ENCODE measurements at places on chromosomes 11 and 22.
A peak's percentile ranks its signal among the peaks of the same experiment; 100 is the strongest.

- DNase-seq, result no peak
These were observed 17.3 kb upstream of the RASD2 start for GRCh38 chr22:35523167-35523947.

- DNase-seq, result no peak
These were observed 88.9 kb downstream of the ARFGAP2 start for GRCh38 chr11:47087801-47088200.

DNA sequence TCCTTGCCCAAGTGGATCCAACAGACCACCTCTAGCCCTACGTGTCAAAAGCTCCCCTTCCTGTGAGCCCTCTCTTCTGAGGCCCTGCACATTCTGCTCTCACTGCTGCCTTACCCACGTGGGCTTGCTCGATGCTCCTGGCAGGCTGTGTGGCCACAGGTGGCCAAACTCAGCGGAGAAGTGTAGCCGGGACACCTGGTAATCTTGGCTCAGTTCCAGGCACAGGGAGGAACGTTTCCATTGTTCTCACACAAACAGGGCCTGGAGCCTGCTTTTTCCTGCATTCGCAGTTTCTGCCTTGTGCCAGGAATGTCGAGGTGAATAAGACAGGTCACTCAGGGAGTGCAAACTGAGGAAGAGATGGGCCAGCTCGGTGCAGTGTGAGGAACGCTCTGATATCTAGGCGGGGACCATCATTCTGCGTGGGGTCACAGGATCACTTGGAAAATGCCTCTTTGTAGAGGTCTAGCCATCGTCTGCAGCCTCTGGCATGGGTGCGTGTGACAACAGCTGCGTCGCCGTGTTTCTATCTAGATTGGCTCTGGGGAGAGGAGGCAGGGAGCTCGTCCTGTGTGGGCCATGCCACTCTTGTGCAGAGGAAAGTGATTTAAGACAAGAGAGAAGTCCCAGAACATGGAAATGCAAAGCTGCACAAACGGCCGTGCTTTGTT lies 127.6 kb upstream of the PARVA start:
- DNase-seq, result peak; percentile 48

GRCh38 chr11:82995754-82996398 lies 75.8 kb downstream of the RAB30 start:
- DNase-seq, result no peak

GRCh38 chr11:45483416-45483815 lies 182.0 kb downstream of the CHST1 start:
- DNase-seq, result no peak

- no peak for DNase-seq
These were observed 1.2 kb upstream of the TNFRSF13C start for GRCh38 chr22:41927813-41928212.

GRCh38 chr22:46129390-46130041 lies 20.8 kb upstream of the PPARA start:
- DNase-seq, result no peak

- DNase-seq, result no peak
These were observed 1.8 kb downstream of the ST3GAL4 start for GRCh38 chr11:126357055-126357962.

GRCh38 chr11:122743949-122744348 lies 88.4 kb downstream of the UBASH3B start:
- DNase-seq, result no peak

GRCh38 chr11:100442017-100442416 lies 245.1 kb upstream of the ARHGAP42 start:
- no peak for DNase-seq

- DNase-seq, result no peak
These were observed 226.1 kb downstream of the BLID start for GRCh38 chr11:121889931-121890330.

DNA sequence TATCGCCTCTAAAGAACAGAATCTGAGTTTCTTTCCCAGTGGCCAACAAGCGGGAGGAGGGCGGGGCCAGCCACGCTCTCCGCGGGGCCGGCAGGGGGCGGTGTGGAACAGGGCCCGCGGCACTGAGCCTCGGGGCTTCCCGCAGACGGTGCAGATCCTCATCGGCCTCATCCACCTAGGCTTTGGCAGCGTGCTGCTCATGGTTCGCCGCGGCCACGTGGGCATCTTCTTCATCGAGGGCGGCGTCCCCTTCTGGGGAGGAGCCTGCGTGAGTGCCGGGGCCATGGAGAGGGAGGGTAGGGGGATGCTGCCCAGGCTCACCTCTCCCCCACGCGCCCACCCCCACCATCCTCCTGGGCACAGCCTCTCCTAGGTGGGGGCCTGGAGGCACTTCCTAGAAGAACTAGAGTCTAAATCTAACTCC lies 10.7 kb downstream of the MS4A15 start:
- no peak for DNase-seq

- DNase-seq, result no peak
These were observed 20.8 kb downstream of the XRCC6 start for GRCh38 chr22:41641854-41642253.

- DNase-seq, result no peak
These were observed 554 bp downstream of the LRRC32 start for GRCh38 chr11:76669901-76670484.

DNA sequence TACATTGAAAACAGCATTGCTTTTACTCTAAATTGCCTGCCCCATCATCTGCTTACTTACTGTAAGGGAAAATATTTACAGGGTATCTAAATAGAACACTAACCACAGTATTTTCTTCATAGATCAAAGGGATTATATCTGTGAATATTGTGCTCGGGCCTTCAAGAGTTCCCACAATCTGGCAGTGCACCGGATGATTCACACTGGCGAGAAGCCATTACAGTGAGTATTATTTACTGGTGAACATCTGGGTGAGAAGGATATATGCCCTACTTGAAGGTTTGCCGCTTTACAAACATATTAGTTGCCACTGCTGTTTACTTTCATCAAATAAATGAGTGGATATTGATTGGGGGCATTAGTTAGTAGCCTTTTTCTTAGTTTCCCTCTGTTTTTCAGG lies 5.9 kb upstream of the CNTF start:
- no peak for DNase-seq

- no peak for DNase-seq
These were observed 88.3 kb downstream of the EFCAB6 start for GRCh38 chr22:43723816-43724215.
